ENCODE measurements at places on chromosomes 3 and 15. TPM values are rescaled to one million over a fixed set of nuclear protein-coding genes. Genes with fewer than 3 reads are reported as not detected.

ANKRD34C gene
- polyA plus RNA-seq: not detected

GRM7 gene
- polyA plus RNA-seq: not detected

SOX2 gene
- not detected for polyA plus RNA-seq

C2CD4A gene
- 0.08 TPM for polyA plus RNA-seq

RTP3 gene
- not detected for polyA plus RNA-seq

HYAL1 gene
- polyA plus RNA-seq: 0.20 TPM

TOPBP1 gene
- 6.1 TPM for polyA plus RNA-seq

MYLK gene
- polyA plus RNA-seq: 0.18 TPM

HRH1 gene
- polyA plus RNA-seq: 0.31 TPM

RTP1 gene
- polyA plus RNA-seq: not detected

EPHB1 gene
- 0.30 TPM for polyA plus RNA-seq

PPP4R2 gene
- polyA plus RNA-seq: 37.2 TPM

HRG gene
- polyA plus RNA-seq: not detected

SLC25A20 gene
- polyA plus RNA-seq: 67.6 TPM

SPSB4 gene
- not detected for polyA plus RNA-seq

STRIT1 gene
- polyA plus RNA-seq: not detected

ALDH1A3 gene
- not detected for polyA plus RNA-seq

FILIP1L gene
- 0.32 TPM for polyA plus RNA-seq

NR2E3 gene
- polyA plus RNA-seq: not detected

DNAH12 gene
- not detected for polyA plus RNA-seq
